ENCODE measurements at places on chromosomes 4 and X.

GRCh38 chr4:111449657-111450056, 695.6 kb upstream of the FAM241A start:
- no peak for DNase-seq

DNA sequence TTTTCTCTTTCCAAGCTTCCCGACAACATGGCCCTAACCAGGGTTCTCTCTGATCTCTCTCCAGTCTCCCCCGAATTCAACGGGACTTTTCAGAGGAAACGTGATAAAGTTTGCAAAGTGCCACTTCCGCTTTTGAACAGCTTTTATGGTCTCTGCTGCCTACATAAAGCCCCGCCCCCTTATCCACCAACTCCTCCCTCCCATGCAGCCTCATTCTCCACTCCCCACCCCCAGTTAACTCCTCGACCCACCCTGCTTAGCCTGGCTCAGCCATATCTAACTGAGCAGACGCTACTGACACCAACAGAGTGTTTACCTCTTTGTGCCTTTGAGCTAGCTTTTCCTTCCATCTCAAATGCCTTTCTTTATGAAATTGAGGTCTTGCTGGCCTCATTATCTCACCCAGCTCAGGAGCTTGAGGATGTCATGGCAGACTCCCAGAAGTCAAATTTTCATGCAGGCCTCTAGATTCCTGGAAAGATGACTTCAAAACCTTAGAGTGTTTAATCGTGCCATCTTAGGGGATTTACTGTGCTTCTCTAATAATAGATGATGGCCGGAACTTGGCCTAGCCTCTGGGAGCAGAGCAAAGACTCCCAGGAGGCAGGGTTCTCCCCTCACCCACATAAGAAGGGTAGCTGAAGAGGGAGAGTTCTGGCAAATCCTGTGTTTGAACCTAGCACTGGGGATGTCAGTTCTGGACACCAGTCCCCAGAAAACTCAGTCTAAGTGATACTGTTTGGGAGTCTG, 606.0 kb downstream of the BCOR start:
- peak; percentile 21 for DNase-seq

DNA sequence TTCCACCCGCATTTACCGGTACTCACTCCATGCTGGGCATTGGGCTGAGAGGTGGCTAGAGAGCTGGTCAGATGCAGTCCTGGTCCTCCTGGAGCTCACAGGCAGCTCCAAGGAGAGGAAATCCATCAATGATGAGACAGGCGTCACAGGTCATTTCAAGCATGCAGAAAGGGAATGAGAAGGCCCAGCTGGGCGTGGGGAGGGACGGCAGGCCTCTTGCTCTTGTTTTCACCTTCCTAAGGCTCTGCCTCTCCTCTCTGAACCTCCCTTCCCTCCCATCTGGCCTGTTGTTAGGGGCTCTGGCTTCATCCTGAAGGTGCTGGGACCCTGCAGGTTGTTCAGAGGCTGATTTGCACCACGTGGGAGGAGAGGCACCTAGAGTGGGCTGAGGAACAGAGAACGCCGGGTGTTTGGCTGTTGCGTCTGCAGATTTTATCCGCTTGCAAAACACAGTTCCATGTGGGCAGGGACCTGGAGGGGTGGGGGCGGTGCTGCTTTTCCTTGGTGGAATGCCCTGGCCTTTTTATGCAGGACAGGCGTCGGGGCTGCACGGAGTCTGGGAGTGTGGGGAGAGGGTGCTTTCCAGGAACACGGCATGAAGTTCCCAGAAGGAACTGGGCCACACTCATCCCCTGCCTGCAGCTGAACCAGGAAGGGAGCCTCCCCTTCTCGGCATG, 81.5 kb upstream of the PSAPL1 start:
- DNase-seq: no peak

DNA sequence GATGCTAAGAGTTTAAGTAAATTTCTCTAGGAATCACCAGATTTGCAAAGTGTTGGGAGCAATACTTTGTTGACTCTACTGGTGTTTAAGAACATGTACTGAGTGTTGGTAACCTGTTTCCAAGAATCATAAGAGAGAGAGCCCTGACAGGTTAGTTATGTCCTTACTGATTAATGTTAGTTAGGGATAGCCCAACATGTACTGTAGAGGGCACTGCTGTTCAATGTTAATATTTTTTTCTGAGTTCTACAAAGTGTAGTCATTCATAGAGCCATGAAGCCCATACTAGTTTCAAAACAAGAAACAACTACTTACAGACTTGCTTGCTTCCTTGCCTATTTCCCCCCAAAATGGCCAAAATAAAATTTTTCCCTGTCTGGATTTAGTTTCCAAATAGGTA, 11.9 kb downstream of the TMPRSS11D start:
- DNase-seq: no peak

DNA sequence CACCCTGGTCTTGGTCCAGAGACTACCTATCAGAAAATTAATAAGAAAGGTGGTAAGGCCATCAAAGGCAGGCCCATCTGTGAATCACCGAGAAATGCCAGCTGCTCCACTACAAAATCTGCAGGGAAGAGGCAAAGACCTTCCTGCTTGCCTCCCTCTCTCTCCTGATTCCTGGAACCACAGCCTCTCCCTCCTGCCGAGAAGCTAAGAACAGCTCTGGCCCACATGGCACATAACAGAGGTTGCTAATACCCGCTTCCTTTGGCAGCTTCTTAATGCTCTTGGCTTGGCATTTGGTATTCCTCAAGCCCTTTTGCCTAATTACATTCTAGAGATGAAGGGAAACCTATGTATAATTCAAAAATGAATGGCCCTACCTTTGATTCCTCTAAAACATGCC, 32.9 kb downstream of the RAI2 start:
- no peak for DNase-seq

GRCh38 chr4:658681-659667, 15.1 kb downstream of the ATP5ME start:
- DNase-seq: no peak

- no peak for DNase-seq
These were observed 413.3 kb upstream of the RASGEF1B start for GRCh38 chr4:81884986-81885385.

DNA sequence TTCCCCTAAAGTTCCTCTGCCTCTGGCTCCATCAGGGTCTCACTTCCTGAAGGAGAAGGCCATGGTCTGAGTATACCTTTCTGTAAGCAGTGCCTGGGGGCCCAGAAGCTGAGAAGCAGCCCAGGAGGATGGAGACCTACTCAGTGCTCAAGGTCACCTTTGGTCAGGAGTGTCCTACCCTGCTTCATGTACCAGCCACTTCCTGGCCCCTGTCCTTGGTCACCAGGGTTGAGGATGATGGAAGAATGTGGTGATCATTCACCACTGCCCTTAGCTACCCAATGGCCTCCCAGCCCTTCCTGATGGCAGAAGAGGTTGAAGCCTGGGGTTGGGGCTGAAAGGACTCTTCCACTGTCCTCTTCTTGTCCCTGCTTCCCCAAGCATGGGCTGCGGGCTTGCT, 9.0 kb upstream of the MFAP3L start:
- no peak for DNase-seq

DNA sequence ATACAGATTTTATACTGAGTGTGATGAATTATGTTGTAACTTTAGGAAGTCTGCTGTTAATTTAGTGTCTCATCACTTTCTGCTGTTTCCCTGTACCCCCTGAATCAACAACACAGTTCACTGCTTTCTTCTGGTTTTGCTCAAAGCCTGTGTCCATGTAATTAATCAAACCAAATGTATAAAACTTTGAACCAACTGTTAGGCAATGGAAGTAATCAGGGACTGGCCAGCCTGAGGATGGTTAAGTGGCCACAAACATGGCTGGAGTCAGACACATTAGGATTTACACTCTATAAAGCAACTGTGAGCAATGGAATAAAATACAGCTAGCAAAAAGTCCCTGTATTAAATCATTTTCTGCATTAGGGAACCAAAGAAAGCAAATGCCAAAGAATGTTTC, 42.6 kb downstream of the CXCL1 start:
- DNase-seq: no peak

DNA sequence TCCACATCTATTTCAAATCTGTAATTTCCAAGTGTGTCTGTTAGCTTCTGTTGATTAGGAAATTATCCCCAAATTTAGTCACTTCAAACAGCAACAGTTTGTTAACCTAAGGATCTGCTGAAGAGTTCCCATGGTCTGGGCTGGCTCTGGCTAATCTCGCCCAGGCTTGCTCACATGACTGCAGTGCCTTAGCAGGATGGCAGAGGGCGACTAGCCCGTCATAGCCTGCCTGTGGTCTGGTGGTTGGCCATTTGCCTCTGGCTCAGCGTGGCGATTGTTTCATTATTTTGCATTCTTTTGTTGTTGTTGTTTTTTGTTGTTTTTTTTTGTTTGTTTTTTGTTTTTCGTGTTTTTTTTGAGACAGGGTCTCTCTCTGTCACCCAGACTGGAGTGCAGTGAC, 264.0 kb downstream of the TRIML1 start:
- no peak for DNase-seq

- no peak for DNase-seq
These were observed 72.8 kb upstream of the BEND4 start for GRCh38 chr4:42225286-42225685.

DNA sequence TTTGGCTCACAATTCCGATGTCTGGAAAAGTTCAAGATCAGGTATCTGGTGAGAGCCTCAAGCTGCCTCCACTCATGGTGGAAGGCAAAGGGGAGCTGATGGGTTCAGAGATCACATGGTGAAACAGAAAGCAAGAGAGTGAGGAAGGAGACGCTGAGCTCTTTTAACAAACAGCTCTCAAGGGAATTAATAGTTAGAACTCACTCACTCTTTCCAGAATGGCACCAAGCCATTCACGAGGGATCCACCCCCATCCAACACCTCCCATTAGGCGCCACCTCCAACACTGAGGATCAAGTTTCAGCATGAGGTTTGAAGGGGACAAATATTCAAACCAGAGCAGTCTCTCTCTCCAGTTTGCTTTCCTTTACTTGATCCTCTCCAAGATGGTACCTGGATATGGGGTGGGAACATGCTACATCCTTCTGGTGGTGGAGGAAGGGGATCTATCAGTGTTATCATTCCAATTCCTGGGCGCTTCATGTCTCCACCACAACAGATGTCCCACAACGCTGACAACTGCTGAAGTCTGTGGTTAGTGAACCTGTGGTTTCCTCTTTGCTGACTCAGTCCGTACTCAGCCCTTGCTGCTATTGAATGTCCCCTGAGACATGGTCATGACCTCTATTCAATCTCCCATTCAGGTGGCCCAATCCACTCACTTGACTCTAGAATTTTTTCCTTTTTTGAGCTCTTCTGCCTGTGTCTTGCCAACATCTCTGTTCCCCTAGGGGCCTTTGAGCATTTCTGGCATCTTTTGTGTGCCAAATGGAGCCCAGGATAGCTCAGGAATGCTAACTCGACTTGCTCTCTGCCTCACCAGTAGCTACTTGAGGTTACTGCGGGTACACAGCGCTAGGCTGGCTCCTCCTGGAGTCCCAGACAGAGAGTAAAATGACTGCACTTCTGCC, 395.2 kb downstream of the MID1IP1 start:
- peak; percentile 8 for DNase-seq

- no peak for DNase-seq
These were observed 30.0 kb downstream of the SMIM31 start for GRCh38 chr4:164783976-164784375.

GRCh38 chr4:35559559-35560365, 684.6 kb downstream of the ARAP2 start:
- DNase-seq: no peak

GRCh38 chr4:90190525-90190924, 63.3 kb downstream of the CCSER1 start:
- no peak for DNase-seq

DNA sequence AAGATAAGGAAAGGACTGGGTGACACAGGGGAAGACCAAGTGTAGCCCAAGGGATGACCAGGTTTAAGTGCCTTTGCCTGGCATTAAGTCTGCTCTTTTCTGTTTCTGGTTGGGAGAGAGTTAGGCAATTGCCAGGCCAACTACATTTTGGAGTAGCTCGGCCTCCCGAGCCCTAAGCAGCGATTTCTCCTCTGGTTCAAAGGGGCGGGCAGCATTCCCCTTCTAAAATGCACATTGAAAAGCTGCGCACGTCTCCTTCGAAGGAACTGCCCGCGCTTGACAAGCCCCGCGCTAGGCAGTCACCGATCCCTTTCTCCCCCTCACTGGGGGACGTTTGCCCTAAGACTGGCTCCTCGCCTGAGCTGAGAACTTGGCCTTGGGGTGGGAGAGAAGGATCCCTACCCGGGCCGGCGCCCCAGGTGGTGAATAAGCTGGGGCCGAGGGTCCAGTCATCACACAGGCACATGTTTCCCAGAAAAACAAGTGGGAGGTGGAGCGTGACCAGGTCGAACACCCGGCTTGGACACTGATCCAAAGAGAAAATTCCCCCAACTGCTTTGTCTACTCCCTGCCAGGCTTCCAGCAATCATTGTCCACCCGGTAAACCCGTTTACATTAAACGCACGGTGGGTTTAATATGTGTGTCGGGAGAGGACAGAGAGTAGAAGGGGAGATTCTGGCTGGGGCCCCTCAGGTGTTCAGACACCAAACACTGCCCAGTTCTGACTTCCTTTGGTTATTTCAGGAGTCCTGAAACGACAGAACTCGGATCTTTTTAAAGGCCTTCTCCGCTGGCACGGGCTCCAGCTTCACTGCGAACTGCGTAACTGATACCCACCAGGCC, 4.0 kb downstream of the ARX start:
- no peak for DNase-seq

- no peak for DNase-seq
These were observed 6.3 kb downstream of the TKTL2 start for GRCh38 chr4:163467082-163467770.

DNA sequence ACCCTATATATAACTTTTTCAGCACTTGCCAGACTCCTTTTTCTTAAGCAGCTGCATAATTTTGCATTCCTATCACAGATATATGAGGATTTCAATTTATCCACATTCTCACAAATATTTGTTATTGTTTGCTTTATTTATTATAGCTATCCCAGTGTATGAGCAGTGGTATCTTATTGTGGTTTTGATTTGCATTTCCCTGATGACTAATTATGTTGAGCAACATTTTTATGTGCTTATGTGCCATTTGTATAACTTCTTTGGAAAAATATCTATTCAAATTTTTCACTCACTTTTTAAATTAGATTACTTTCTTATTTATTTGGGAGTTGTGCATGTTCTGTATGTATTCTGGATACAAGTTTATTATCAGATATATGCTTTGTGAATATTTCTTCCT, 361.9 kb downstream of the KCTD8 start:
- no peak for DNase-seq

- DNase-seq: no peak
These were observed 104.9 kb downstream of the ALPK1 start for GRCh38 chr4:112402098-112402497.

DNA sequence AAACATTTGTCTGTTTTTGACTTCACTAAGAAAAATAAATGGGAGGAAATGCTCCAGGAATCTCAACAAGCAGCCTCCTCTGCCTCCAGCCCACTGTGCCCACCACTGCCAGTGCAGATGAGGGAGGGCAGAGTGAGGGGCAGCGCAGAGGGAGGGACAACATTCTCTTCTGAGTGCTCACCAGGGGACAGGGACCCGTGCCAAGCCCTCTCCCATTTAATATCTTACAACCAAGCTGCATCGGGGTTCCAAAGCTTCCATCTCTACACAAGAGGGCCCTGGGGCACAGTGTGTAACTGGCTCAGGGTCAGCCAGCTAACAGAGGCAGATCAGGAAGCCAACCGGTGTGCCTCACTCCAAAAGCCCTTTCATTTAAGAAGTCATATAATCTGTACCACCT, 120.4 kb downstream of the NSUN7 start:
- no peak for DNase-seq
